Progenitor cell of endocrine pancreas (in vitro differentiated cells): ENCODE measurements at places on chromosomes 7 and 10. TPM values are rescaled to one million over a fixed set of nuclear protein-coding genes. Genes with fewer than 3 reads are reported as not detected.

Gene NME8
- 0.67 and 2.7 TPM in 2 replicates for total RNA-seq

Gene NRBF2
- total RNA-seq: 20.3 and 21.2 TPM in 2 replicates

DNA sequence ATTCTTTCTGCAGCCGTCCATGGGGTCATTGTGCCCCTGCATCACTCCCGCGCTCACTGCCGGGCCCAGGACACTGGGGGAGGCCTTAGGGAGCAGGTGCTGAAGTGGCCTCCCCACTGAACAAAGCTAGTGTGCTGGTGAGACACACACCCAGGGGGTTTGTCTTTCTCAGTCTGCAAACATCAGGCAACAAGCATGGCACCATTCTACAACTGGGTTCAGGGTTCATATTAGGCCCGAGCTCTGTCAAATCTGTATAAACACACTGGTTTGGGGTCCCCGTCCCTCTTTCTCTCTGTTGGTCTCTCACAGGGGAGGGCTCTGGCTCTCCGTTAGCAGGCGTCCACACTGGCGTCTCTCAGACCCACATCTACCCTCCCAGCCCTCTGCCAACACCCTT, 11.1 kb upstream of the PPP2R2D start:
- H3K36me3 ChIP-seq: no peaks in the 10 kb centered on the region
- peak overlapping the region; percentile 39 for H3K27ac ChIP-seq
- H3K27me3 ChIP-seq: peaks cover 28% of the 10 kb centered on the region
- no peak overlapping the region for H3K4me3 ChIP-seq
- H3K4me1 ChIP-seq: peaks cover 6% of the 10 kb centered on the region
- no peak for DNase-seq

Gene OR9A2
- total RNA-seq: not detected in 2 replicates

- no peak overlapping the region for H3K4me3 ChIP-seq
- no peaks in the 10 kb centered on the region for H3K27me3 ChIP-seq
- DNase-seq: no peak
- H3K4me1 ChIP-seq: no peaks in the 10 kb centered on the region
Observed at GRCh38 chr7:1975581-1975980, 257.2 kb downstream of the MAD1L1 start.

DNA sequence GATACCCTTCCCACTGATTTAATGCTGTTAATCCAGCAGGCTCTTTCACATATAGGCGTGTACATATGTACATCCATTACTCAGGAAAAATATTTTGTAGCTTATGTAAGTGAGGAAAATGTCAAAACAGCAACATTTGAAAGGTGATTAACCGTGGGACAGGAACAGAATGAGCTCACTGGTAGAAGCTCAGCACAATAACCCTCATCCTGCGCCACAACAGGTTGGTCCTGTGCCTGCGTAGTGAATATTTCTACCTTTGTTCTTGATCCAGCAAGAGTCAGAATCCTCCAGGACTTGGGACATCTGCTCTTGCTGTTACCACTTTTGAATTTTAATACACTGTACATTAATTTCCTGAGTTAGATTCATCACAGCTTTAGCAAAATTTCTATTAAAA, 359.4 kb downstream of the THSD7A start:
- H3K27me3 ChIP-seq: peaks cover 3% of the 10 kb centered on the region
- no peak overlapping the region for H3K4me3 ChIP-seq
- H3K4me1 ChIP-seq: peaks cover 21% of the 10 kb centered on the region
- H3K27ac ChIP-seq: no peak overlapping the region

Gene IL6
- not detected in 2 replicates for total RNA-seq

DNA sequence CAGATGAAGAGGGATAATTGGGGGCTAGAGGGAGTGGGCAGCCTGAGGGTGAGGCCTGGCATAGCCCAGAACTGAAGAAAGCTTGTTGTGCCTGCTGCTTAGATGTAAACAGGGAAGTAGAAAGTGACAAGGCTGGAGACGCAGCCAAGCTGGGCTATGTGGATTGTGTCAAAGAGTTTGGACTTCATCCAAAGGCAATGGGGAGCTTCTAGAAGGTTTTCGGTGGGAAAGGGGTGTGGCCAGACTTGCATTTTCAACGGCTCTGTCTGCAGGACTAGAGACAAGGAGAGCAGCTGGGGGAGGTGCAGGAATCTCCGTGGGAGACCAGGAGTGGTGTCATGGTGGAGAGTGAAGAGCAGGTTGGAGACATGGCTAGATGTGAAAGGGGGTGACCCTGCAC, 48.8 kb downstream of the GOLGA7B start:
- no peak for DNase-seq
- peaks cover 30% of the 10 kb centered on the region for H3K27me3 ChIP-seq
- no peaks in the 10 kb centered on the region for H3K4me1 ChIP-seq
- no peak overlapping the region for H3K27ac ChIP-seq
- no peaks in the 10 kb centered on the region for H3K36me3 ChIP-seq
- no peak overlapping the region for H3K4me3 ChIP-seq

DNA sequence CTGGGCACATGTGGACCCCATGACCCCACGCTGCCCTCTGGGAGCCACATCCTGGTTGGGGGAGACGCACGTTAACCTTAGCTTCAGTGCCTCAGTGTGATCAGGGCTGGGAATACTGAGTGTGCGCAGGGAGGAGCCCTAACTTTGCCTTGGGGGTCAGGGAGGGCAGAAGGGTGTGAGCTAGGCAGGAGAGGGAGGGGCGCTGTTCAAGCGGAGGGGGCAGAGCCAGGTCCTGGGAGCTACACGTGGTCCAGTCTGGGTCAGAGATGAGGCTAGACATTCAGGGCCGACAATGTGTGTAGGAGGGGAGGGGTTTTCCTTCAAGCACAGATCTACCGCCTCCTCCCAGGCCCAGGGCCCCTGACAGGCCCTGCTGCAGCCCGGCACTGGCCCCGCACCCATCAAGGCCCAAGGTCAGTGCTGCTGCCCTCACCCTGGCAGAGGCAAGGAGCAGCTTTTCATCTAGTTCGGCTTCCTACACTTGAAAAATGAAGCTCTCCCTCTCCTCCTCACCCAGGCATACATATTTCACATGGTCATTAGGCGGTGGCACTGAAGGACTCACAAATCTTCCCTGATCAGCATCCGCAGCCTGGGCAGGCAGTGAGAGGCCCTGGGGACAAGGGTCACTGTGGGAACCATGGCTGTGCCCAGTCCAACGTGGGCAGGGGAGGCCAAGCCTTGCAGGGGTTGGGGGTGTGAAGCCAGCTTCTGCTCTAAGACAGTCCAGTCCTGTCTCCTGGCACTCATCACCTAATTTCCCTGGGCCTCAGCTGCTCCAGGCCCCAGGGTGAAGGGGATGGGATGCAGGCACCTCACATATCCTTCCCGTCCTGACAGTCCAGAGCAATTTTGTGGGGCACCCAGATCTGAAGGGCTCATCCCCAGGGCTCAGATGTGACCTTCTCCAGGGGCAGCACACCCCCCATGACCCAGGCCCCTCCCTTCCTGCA, 47.3 kb downstream of the C10orf105 start:
- H3K27me3 ChIP-seq: peaks cover 68% of the 10 kb centered on the region
- no peak overlapping the region for H3K4me3 ChIP-seq
- no peak overlapping the region for H3K27ac ChIP-seq
- H3K4me1 ChIP-seq: peaks cover 4% of the 10 kb centered on the region
- no peak for DNase-seq

DNA sequence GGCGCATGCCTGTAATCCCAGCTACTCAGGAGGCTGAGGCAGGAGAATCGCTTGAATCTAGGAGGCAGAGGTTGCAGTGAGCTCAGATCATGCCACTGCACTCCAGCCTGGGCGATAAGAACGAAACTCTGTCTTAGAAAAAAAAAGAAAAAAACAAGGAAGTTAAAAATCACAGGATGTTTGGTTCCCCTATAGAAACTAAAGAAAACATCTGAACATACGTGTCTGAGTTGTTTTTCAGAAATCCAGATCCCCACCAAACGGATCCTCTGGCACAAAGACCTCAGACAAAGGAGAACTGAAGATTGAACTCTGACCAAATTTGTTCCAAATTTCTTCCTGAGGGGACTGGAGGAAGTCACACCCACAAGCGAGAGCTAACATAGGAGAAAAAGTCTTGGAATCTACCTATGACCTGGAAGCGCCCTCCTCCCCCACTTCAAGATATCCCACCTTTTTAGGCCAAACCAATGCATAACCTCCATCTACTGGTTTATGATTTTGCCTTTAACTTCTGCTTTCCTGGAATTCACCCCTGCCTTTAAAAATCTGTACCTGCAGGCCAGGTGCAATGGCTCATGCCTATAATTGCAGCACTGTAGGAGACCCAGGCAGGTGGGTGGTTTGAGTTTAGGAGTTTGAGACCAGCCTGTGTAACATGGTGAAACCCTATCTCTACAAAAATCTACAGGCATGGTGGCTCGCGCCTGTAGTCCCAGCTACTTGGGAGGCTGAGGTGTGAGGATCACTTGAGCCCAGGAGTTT, 19.7 kb upstream of the SIRT1 start:
- H3K36me3 ChIP-seq: no peaks in the 10 kb centered on the region
- no peak overlapping the region for H3K27ac ChIP-seq
- H3K27me3 ChIP-seq: no peaks in the 10 kb centered on the region
- H3K4me1 ChIP-seq: peaks cover 3% of the 10 kb centered on the region

Gene SPDYE6
- total RNA-seq: not detected in 2 replicates

- H3K27me3 ChIP-seq: no peaks in the 10 kb centered on the region
- H3K27ac ChIP-seq: no peak overlapping the region
- peaks cover 22% of the 10 kb centered on the region for H3K4me1 ChIP-seq
- no peak overlapping the region for H3K4me3 ChIP-seq
Observed at GRCh38 chr7:103689255-103689654, 243.2 kb upstream of the SLC26A5 start.

Gene TAS2R41
- total RNA-seq: not detected in 2 replicates

Gene WAPL
- 47.9 and 49.6 TPM in 2 replicates for total RNA-seq

Gene ASIC3
- 3.5 and 5.1 TPM in 2 replicates for total RNA-seq

Gene VAX1
- total RNA-seq: not detected in 2 replicates

DNA sequence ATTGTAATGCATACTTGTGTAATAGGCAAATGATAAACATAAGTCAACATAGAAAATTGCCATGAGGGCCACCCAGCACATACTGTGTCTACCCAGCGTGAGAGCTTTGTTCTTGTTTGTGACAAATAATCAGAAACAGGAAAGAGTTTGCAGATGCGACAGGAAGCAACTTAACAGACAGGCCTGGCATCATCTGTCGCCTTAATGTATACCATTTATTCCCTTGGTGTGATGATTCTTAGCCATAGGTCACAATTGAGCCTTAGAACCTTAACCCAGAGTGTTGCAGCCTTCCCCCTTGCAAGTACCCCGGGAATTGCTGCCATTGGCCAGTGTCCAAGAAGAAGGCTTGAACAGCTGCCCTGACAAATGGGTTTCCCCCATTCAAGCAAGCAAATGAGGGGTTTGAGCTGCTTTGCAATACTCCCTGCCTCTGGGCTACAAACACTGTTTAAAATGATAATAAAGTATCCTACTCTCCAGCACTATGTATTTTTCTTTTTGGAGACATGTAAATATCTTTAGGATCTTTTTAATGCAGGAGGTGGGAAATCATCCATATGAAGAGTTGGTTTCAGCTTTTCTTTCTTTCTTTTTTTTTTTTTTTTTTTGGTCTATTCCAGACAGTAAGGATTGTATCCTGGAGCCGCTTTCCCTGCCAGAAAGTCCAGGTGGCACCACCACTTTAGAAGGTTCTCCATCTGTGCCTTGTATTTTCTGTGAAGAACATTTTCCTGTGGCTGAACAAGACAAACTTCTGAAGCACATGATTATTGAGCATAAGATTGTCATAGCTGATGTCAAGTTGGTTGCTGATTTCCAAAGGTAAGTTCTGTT, 80.0 kb downstream of the ZNF277 start:
- H3K27ac ChIP-seq: no peak overlapping the region
- H3K27me3 ChIP-seq: no peaks in the 10 kb centered on the region
- no peak overlapping the region for H3K4me3 ChIP-seq
- no peak for DNase-seq
- peaks cover 6% of the 10 kb centered on the region for H3K36me3 ChIP-seq
- H3K4me1 ChIP-seq: no peaks in the 10 kb centered on the region

GRCh38 chr10:59709395-59710125, at the start of gene SLC16A9:
TSS of gene SLC16A9 (minus strand) at chr10:59709850. CDS start at chr10:59684291, 25,559 bp downstream.
- peaks cover 3% of the 10 kb centered on the region for H3K4me1 ChIP-seq
- H3K27ac ChIP-seq: peak within 1 kb of the TSS; percentile 96
- peak within 1 kb of the TSS; percentile 86 for H3K4me3 ChIP-seq
- H3K27me3 ChIP-seq: peaks cover 40% of the 10 kb centered on the region

Gene TCAF2
- total RNA-seq: 0.10 and 0.11 TPM in 2 replicates

Gene IGF2BP3
- 96.9 and 107 TPM in 2 replicates for total RNA-seq

- no peak for DNase-seq
- no peaks in the 10 kb centered on the region for H3K27me3 ChIP-seq
- peaks cover 54% of the 10 kb centered on the region for H3K4me1 ChIP-seq
- H3K4me3 ChIP-seq: no peak overlapping the region
Observed at GRCh38 chr10:44979281-44980191, 927 bp upstream of the DEPP1 start.

GRCh38 chr7:1229956-1230355, 2.7 kb upstream of the UNCX start:
- no peaks in the 10 kb centered on the region for H3K36me3 ChIP-seq
- no peak for DNase-seq
- H3K27ac ChIP-seq: no peak overlapping the region

DNA sequence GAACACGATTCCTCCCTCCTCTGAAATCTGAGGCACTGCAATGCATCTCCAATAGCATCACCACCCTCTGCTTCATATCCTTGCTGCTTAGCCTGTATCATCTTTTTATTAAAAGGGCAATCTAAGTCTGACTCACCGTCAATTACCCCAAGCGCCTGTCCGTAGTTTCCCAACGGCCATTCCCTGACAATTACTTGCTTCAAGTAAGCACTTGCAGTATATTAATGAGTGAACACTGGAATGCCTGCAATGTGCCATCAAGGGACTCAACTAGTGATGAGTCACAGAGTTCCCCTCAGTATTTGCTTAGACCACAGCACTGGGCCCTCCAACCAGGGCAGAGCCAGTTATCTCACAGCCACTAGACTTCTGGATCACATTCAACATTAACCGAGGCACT, 19.5 kb upstream of the PPP1R3C start:
- H3K36me3 ChIP-seq: no peaks in the 10 kb centered on the region
- H3K4me1 ChIP-seq: peaks cover 3% of the 10 kb centered on the region
- DNase-seq: no peak
- no peaks in the 10 kb centered on the region for H3K27me3 ChIP-seq

Gene PDK4
- total RNA-seq: 21.0 and 29.1 TPM in 2 replicates

Gene CDK13
- 74.3 and 75.5 TPM in 2 replicates for total RNA-seq

- peaks cover 19% of the 10 kb centered on the region for H3K4me1 ChIP-seq
- DNase-seq: no peak
- no peaks in the 10 kb centered on the region for H3K27me3 ChIP-seq
- peak overlapping the region; percentile 85 for H3K27ac ChIP-seq
Observed at GRCh38 chr7:134368851-134369544, 52.3 kb upstream of the SLC35B4 start.

DNA sequence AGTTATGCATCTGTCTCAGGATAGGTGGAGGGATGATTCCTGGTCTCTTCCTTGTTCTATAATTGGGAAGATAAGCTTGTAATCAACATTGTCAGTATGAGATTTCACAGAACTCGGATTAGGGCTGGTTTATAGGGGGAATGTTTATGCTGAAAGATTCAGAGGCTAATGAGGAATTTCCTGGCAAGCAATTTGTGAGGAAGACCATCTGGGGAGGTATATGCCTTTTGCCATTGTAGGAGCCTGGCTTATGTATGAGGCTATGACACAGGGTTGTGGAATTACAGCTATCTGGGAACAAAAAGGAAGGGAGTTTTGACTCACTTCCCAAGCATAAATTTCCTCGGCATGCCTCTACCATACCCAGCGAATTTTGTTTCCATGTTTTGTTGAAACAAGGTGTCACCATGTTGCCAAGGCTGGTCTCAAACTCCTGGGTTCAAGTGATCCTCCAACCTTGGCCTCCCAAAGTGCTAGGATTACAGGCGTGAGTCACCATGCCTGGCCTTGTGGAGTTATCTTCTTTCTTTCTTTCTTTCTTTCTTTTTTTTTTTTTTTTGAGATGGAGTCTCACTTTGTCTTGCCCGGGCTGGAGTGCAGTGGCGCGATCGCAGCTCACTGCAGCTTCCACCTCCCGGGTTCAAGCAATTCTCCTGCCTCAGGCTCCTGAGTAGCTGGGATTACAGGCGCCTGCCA, 1.6 kb upstream of the COPS6 start:
- peaks cover 13% of the 10 kb centered on the region for H3K4me1 ChIP-seq
- peak overlapping the region; percentile 50 for H3K4me3 ChIP-seq
- H3K27me3 ChIP-seq: no peaks in the 10 kb centered on the region
- H3K27ac ChIP-seq: peak overlapping the region; percentile 67
- H3K36me3 ChIP-seq: peaks cover 9% of the 10 kb centered on the region
